Dorsolateral prefrontal cortex (tissue), 122 donors: ENCODE measurements at places on chromosomes 13 and 19.
A peak's percentile ranks its signal among the peaks of the same experiment; 100 is the strongest.

GRCh38 chr19:47713046-47714021 is at the start of gene EHD2:
Gene EHD2, plus strand, starts transcription at chr19:47713422. Its CDS starts 3,191 bp downstream, at chr19:47716613.
- no peak for DNase-seq

GRCh38 chr13:53781941-53782340 is 753.3 kb downstream of the OLFM4 start:
- no peak for DNase-seq

GRCh38 chr19:7722231-7722651 is 9.7 kb downstream of the CLEC4G start:
- DNase-seq: no peak

GRCh38 chr19:2016041-2016807 is 710 bp upstream of the BTBD2 start:
- peak; percentile 57 for DNase-seq

GRCh38 chr13:66984241-66984640 is 245.9 kb downstream of the PCDH9 start:
- DNase-seq: no peak

DNA sequence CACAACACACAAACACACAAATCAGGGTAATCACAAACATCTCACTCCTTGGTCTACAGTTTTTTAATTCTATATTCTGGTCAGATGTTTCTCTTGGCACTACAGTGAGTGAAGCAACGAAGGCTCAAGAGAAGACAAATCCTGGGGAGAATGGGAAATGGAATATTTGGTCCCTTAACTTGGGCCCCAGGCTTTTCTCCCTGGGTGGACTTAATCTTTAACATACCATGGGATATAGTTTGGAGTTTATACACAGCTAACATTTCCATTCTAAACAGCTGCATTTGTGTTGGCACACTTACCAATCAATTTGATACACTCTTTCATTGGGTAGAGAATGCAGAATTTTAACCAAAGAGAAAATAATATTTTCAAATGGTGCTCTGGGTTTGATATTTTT is 1132.6 kb upstream of the SLC10A2 start:
- DNase-seq: no peak

- no peak for DNase-seq
Measured at GRCh38 chr19:40216777-40217026, 1.5 kb downstream of the TTC9B start.

DNA sequence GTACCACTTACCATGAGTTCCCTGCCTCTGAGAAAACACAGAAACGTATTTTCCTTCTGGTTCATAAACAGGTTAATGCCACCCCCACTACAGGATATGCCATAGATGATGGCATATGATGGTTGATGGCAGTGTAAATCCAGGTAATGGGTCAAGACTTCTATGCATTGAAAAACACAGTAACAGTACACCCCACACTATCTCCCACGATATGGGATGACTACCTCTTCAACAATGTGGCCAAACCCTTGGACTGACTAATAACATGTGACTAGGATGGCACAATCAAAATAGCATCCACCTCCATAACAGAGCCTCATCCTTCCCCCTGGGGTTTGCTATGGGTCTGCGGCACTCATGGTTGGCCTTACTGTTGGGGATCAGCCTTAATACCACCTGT is 22.0 kb downstream of the ZNF235 start:
- no peak for DNase-seq

- peak; percentile 56 for DNase-seq
Measured at GRCh38 chr19:47190167-47190727, 40.8 kb downstream of the BBC3 start.

GRCh38 chr13:97743938-97744337 is 209.5 kb upstream of the IPO5 start:
- DNase-seq: no peak
